ENCODE measurements at places on chromosomes 7 and 10.

- no peak for DNase-seq
Observed at GRCh38 chr10:52423369-52423768, 109.3 kb downstream of the DKK1 start.

- peak; percentile 27 for DNase-seq
Observed at GRCh38 chr10:87578842-87579401, 74.2 kb downstream of the MINPP1 start.

- DNase-seq: no peak
Observed at GRCh38 chr10:59560161-59560560, 149.5 kb downstream of the SLC16A9 start.

DNA sequence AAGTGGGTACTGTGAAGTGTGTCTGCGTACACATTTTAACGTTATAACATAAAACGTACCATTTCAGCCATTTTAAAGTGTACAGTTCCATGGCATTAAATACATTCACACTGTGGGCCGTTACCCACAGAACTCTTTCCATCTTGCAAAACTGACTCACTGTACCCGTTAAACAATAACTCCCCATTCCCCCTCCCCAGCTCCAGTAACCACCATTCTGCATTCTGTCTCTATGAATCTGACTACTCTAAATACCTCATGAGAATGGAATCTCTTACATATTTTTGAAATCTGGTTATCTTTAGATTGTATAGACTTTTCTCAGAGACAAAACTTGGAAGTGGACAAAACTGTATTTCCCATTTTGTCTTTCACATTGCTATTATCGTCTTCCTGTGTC is 9.3 kb downstream of the ARL3 start:
- peak; percentile 86 for DNase-seq

DNA sequence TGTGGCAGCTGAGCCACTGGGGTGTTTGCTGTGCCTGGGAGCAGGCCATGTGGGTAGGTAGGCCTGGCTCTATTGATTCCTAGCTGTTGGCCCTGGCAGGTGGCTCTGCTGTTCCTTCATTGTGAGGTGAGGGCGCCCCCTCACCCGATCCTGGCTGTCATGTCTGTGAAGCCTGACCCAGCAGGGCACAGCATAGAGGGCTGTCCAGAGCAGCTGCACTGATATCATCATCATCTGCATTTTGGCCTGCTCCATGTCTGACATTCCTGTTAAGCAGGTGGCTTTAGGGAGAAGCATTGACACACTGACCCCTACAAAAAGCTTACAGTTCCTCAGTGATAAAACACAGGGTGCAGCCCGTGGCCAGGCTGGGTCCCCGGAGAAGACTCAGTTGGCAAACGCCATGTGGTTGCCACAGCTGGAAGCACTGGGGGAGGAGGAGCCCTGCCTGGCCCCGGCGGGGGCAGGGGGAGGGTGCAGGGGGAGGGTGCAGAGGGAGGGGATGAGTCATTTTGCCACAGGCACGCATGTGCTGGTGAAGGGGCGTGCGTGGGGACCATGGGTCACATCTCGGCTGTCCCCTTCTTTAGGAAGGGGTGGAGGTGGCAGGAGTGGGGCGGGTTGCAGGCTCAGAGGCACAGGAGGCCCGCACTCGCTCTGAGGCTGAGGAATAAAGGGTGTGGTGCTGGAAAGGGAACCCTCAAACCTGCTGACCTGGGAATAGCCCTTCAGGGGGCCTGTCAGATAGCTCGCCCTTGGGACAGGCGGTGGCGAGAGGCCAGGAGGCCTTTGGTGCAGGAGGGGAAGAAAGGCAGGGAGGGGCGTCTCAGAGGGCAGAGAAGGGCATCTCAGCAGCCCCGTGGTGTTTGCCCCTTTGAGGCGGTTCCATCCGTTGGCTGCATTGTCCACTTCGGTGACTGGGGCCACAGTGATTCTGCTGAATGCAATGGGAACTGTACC is 31.6 kb downstream of the IKZF1 start:
- DNase-seq: no peak

GRCh38 chr10:121069061-121069850 is 218.1 kb downstream of the WDR11 start:
- no peak for DNase-seq

GRCh38 chr7:150908173-150908572 is 55.9 kb downstream of the AOC1 start:
- no peak for DNase-seq

DNA sequence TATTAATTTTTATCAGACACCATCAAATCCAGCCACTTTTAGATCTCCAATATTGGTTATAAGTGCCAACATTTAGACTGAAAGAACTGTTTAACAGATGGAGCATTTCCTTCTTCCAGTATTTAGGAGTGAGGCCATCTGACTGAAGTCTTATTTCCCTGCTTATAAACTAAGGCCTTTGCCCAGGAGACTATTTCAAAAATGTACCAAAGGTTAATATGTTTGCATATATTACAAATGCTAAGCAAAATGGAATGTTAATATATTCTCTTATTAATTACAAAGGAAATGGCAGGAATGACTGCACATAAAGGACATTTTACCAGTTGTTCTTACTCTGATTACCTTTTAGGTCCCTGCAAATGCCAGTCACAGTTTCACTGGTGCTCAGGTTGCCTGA is 238.9 kb upstream of the PLXNA4 start:
- no peak for DNase-seq

GRCh38 chr10:63155388-63156020 is 22.4 kb downstream of the NRBF2 start:
- DNase-seq: no peak

Data from fibroblast of upper back skin (primary cell).